ENCODE measurements at places on chromosomes 7 and 10.

- no peak for DNase-seq
Measured at GRCh38 chr10:88048312-88048711, 184.9 kb downstream of the PTEN start.

GRCh38 chr7:22853674-22854157 is 31.1 kb upstream of the TOMM7 start:
- peak; percentile 62 for DNase-seq

DNA sequence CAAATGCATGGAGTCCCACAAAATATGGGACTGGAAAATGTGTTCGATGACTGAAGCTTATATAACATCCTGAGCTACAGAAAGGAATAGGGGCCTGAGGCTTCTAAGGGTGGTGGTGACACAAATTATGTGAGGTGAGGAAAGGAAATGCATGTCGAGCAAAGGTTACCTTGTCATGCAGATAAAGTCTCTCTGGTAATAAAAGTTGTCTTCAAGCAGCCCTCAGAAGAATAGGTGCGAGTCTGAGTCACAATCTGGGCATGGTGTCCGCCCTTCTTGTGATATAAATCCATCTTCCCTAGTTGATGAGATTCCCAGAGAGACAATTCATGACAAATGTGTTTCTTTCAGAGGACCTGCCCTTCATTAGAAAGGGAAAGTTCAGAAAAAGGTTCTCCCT is 985.2 kb upstream of the C7orf33 start:
- DNase-seq, result no peak

DNA sequence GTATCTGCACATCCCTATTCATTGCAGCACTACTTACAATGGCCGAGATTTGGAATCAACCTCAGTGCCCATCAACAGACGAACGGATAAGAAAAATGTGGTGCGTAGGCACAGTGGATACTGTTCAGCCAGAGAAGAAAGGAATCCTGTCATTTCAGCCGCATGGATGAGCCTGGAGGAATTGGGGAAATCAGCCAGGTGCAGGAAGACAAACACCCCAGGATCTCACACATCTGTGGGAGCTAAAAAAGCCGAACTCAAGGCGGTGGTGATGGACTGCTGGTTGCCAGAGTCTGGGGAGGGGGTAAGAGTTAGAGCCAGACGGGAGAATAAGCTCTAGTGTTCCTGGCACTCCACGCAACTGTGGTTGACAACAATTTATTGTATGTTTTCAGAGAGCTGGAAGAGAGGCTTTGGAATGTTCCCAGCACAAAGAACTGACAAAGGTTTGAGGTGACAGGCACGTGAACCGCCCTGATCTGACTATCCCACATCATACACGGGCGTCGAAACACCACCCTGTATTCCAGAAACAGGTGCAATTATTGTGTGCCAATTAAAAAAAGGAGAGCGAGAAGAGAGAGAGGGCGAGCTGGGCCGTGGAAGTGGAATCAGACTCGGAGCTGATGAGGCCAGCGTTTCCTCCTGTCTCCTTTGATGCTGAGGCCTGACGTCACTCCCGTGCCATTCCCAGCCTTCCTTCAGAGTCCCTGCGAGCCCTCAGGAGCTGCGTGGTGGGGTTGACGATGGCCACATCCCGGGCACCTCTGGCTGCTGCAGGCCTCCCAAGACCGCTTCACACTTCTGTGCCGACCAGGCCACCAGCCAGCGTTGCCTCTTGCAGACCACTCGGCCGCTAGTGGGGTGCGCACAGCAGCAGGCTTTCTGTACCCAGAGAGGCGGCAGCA is 189.5 kb downstream of the DNAJB6 start:
- no peak for DNase-seq

DNA sequence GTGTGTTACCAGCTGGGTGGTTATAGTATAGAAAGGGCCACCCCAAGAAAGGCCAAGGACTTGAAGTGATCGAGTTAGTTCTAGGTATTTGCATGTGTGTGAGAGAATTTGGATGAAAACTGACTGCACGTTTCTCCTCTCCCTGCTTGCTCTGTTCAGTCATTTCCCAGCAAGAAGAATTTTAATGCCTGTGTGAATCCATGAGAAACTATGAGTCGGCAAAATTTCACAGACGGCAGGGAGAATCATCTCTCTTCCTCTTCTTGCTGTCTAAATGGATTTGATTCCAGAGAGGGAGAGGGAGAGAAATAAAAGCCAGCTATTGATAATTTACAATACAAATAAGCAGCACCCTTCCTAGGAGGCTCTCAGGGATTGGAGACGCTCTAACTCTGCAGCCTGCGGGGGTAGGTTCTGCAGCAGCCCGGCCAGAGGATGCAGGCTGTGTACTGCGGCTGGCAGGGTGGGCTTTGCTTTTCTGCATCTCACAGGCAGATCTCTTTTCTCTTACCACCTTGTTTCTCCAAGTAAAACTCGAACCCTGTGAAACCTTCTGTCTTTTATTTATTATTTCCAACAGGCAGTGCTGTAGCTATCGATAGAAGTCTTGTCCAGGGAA is 183.6 kb downstream of the TCF7L2 start:
- no peak for DNase-seq
